ENCODE measurements at places on chromosomes 2 and 18.

DNA sequence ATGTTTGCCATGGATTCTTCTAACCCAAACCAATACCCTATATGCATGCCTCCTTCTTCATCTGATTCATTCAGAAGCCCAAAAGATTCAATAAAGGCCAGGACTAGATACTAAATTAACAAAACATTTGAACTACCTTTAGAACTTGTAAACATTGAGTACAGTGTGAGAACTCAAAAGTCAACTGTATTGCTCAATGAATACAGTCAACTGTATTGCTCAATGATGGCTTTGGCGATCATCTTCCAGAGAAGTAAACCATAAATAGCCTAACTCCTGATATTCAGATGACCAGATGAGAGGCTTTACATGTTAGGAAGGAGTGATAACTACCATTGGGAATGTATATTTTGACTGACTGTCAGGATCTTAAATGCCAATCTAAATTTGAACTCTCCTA, 206.5 kb upstream of the ITGA4 start:
- no peak for DNase-seq

- DNase-seq = no peak
These were observed 27.6 kb downstream of the TMEM185B start for GRCh38 chr2:120195553-120195952.

- no peak for DNase-seq
These were observed 210.0 kb upstream of the SIX3 start for GRCh38 chr2:44731505-44731904.

DNA sequence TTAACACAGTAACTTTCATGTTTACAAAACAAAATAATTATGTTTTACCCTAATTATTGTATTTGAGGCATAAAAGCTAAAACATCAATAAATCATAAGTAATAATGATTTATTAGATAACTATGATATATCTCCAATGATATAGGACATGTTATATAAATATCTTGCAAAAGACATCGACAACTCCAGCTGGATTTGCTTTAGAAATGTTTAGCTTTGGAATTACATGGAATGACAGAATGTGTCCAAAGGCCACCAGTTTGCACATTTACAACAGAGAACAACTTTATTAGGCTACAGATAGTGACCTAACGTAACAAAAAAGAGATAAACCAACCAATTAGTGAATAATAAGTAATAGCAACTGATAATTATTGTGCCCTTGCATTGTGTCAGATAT, 475.7 kb downstream of the DCC start:
- DNase-seq = no peak

DNA sequence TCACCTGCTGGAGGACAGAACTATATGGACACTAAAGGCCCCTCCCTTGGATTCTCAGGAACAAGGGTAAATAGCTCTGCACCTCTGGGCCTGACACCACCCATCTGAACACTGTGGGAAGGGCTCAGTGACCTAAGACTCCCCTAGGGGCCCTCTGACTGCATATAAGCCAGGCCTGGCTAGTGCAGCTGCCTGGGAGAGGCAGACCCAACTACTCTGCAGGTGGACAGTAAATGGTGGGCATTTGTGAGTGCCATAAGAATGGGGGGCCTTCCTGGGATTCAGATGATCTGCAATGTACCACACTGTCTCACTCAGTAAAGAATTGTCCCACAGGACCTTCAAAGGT, 11.2 kb upstream of the WIPF1 start:
- DNase-seq = no peak

- DNase-seq = no peak
These were observed 19.4 kb downstream of the CENPA start for GRCh38 chr2:26805241-26805676.

Measured in stimulated activated CD4-positive, alpha-beta T cell treated with anti-CD3 and anti-CD28 coated beads, Interleukin-4, amount 100 ng/mL, for 48 hours (primary cell).